Occipital lobe (tissue), 3 donors: ENCODE measurements at places on chromosomes 5 and 9. TPM values are rescaled to one million over a fixed set of nuclear protein-coding genes. Genes with fewer than 3 reads are reported as not detected.
A peak's percentile ranks its signal among the peaks of the same experiment; 100 is the strongest.

DNA sequence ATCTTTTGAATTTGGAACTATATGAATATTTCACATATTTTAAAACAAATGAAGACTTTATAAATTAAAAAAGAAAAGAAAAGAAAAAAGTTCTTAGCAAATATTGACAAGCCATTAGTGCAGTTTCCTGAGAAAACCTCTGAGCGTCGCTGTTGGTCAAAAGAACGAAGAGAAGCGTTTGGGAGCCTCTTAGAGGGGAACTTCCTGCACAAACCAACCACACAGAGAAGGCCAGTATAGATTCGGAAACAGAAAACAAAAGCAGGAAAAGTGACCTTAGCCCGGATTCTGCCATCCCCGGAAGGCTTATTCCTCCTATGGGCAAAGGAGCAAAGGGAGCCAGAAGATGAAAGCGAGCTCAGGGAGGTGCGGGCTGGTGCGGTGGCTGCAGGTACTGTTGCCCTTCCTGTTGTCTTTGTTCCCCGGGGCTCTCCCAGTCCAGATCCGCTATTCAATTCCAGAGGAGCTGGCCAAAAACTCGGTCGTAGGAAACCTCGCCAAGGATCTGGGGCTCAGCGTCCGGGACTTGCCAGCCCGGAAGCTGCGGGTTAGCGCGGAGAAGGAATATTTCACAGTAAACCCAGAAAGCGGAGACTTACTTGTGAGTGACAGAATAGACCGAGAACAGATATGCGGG is at the start of gene PCDHGB2:
Gene PCDHGB2 (plus strand): TSS at position 205 of the 637 bp plus-strand sequence. CDS start 142 bp downstream, at position 347.
- no peak for DNase-seq

DNA sequence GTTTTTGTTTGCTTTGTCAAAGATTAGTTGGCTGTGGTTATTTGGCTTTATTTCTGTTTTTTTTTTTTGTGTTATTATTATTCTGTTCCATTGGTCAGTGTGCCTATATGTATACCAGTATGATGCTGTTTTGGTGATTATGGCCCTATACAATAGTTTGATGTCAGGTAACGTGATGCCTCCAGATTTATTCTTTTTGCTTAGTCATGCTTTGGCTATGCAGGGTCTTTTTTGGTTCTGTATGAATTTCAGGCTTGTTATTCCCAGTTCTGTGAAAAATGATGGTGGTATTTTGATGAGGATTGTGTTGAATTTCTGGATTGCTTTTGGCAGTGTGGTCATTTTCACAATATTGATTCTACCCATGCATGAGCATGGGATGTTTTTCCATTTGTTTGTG is 312.8 kb downstream of the TAF11L14 start:
- no peak for DNase-seq

DNA sequence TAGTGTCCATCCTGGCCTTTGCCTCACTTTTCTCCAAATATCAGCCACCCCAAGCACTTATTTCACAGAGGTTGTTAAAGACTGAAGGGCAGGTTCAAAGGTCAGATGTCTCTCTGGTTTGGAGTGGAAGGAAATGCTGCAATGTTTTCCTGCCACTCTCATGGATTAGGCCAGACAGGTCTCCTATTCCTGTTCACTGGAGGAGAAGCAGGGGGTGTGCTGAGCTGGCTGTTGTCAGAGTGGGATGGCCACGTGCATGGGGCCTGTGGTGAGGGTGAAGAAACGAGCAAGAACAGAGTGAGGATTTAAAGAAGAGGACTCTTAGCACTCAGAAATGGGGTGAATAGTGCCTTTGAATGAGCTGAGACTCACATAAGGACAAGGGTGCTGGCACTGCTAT is 6.7 kb downstream of the TMEM8B start:
- DNase-seq, result no peak

- no peak for DNase-seq
Measured at GRCh38 chr5:107633171-107633901, 37.4 kb downstream of the EFNA5 start.

DNA sequence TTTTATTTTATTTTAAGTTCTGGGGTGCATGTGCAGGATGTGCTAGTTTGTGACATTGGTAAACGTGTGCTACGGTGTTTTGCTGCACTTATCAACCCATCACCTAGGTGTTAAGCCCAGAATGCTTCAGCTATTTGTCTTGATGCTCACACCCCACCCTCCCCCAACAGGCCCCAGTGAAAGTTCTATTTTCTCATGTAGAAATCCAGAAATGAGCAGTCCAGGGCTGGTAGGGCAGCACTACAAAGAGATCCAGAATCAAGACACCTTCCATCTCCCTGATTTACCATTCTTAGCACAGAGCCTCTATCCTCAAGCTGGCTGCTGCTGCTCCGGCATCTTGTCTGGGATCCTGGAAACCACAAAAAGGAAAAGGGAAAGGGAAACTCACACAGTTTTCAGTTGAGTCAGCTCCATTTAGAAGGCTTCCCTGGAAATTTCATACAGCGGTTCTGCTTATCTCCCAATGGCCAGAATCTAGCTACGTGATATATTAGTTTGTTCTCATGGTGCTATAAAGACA is 85.4 kb upstream of the SMARCA2 start:
- DNase-seq, result no peak

GRCh38 chr9:29285818-29286217 is 1712.5 kb upstream of the C9orf72 start:
- no peak for DNase-seq

DNA sequence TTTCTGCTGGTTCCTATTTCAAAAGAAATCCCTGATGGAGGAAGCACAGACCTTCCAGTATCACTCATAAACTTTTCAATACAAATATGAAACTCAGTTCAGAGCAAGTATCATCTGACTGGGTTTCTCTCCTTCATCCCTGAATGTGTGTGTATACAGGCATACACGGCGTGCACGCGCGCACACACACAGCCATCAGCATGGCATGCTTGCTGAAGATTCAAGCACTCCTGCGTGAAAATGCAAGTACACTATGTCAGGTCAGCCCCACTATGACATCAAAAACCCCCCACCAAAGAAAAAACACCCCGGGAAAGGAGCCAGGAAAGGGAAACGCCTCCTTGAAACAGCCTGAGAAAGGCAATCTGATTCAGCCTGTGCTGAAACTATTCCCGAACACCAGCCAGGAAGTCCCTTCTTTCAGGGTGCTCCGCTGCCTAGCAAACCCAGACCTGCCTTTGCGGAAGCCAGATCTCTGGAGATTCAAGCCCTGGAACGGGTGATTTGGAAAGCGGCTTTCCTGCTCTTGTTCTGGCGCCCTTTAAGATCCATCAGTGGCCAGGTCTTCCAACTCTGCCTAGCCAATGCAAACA is 831 bp downstream of the KLHL3 start:
- DNase-seq, result peak; percentile 39

DNA sequence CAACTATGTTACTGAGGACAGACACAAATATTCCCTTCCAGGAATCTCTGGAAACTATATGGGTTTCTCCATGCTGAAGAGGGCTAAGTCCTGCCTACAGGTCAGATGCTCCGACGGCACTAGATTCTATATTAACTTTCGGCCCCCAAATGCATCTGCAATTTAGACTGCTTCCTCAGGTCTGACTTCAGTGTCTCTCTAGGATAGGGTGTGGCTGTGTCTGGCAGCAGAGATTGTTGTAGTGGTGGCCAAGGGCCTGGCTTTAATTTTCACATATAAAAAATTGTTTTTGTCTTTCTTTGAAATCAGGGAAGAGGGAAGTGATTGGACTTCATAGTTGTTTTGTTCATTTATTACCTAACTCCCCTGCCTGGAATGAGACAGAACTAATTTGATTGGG is 101.8 kb downstream of the PJA2 start:
- DNase-seq, result no peak

DNA sequence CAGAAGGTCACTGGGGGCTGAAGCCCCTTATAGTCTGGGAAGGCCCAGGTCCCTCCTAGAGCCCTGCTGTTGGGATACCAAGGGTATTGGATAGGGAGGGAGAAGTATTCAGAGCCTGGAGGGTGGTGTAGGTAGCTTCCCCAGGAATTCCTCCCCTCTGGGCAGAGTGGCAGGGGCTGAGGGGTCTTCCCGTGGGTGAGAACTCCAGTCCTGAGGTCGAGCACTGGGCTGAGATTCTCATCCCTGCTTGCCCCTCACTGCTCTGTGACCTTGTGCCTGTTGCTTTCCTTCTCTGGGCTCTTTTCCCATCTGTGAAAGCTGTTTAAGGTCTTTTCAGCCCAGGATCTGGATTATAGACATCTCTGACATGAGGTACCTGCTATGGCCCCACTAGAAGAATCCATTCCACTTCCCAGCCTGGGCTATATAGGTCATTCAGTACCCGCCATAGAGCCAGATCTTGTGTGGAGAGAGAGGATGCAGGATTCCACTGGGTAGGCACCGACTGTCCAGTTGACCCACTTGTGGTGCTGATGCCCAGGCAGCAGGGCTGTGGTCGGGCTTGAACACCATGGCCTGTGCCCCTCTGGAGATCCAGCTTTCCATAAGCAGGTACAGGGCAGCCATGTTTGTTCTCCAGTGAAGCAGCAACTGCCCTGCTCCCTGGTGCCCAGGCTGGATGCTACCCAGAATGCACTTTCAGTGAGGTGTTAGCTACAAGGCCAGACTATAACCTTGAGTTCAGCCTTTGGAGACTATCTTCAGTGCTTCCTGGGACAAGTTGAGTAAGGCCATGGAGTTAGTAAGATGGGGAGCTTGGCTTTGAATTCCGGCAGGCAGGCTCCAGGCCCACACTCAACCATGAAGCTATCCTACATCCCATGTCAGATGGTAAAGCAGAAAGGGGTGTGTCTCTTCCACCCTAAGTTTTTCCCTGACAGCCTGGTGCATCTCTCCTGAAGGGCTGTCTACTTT is 60.1 kb downstream of the AMBP start:
- no peak for DNase-seq

The IL13 gene
- total RNA-seq, result not detected

The BNIP1 gene
- 15.6 TPM for total RNA-seq

The ACTL7B gene
- not detected for total RNA-seq

The SLC6A18 gene
- total RNA-seq, result not detected
